Glomerular endothelial cell (primary cell): ENCODE measurements at places on chromosomes 3 and 15. TPM values are rescaled to one million over a fixed set of nuclear protein-coding genes. Genes with fewer than 3 reads are reported as not detected.

The ACKR2 gene
- total RNA-seq, result 0.41 TPM in 1 of 2 replicates, not detected in the other

The CLEC3B gene
- total RNA-seq, result not detected in 2 replicates

The THRB gene
- 0.06 and 1.6 TPM in 2 replicates for total RNA-seq

The CYFIP1 gene
- 120 TPM in 2 replicates for total RNA-seq

The ENTPD3 gene
- 0.24 TPM in 1 of 2 replicates, not detected in the other for total RNA-seq

The SCG5 gene
- 3.7 and 4.4 TPM in 2 replicates for total RNA-seq

The GPR62 gene
- 0.06 TPM in 1 of 2 replicates, not detected in the other for total RNA-seq

The ECE2 gene
- total RNA-seq, result not detected in 2 replicates

The CDHR4 gene
- total RNA-seq, result not detected in 2 replicates

The NFKBIZ gene
- total RNA-seq, result 32.5 and 35.4 TPM in 2 replicates

The RTP1 gene
- total RNA-seq, result not detected in 2 replicates

The THAP10 gene
- 3.0 and 4.4 TPM in 2 replicates for total RNA-seq

The C3orf85 gene
- total RNA-seq, result not detected in 2 replicates

The RCN2 gene
- 52.5 and 76.8 TPM in 2 replicates for total RNA-seq

The GOLGA6L1 gene
- not detected in 2 replicates for total RNA-seq

The MYZAP gene
- total RNA-seq, result 3.1 and 23.0 TPM in 2 replicates

The ATP10A gene
- total RNA-seq, result 1.1 and 10.0 TPM in 2 replicates

The STX19 gene
- total RNA-seq, result not detected in 2 replicates

The PPP1R14D gene
- not detected in 2 replicates for total RNA-seq

The MORC1 gene
- total RNA-seq, result not detected in 2 replicates

The MST1R gene
- 0.10 and 0.18 TPM in 2 replicates for total RNA-seq

The DNAJA4 gene
- total RNA-seq, result 10.2 and 12.2 TPM in 2 replicates
